ENCODE measurements at places on chromosomes 5 and 9.

GRCh38 chr5:173321886-173322285 lies 6.3 kb downstream of the STC2 start:
- no peak for DNase-seq

DNA sequence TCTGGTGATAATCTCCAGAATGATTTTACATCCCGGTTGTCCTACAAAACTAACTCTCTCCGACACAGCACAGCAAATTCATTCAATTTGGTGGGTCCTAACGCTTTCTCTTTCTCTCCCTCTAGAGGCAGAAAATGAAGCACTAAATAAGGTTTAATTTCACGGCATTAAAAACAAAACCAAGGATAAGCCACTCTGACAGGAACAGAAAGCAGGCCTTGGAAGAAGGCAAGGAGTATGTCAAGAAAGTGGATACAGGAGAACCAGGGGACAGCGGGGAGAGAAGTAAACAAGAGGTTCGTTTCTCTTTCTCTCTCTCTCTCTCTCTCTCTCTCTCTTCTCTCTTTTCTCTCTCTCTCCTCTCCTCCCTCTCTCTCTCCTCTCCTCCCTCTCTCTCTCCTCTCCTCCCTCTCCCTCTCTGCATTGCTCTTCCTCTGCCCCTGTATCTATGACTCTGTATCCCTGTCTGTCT lies 49.8 kb downstream of the EBF1 start:
- DNase-seq, result no peak

GRCh38 chr5:61817472-61818326 lies 485.6 kb downstream of the ZSWIM6 start:
- DNase-seq, result no peak

DNA sequence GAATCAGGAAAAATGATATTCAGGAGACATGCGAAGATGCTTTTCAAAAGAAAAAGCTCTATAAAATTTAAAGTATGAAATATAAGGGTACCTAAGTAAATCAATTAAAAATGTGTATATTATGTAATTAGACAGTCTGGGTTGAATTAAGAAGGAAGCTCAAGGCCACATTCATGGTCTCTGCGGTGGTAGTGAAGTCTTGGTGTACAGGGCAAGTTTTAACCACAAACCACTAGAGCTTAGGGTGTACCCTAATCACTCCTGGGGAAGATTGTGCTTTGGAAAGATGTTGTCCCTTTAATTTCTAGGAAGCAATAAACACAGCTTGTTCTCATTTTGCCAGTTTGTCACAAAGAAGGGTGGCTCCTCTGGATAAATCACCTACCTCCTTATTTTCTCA lies 287.2 kb upstream of the ZNF608 start:
- DNase-seq, result no peak

DNA sequence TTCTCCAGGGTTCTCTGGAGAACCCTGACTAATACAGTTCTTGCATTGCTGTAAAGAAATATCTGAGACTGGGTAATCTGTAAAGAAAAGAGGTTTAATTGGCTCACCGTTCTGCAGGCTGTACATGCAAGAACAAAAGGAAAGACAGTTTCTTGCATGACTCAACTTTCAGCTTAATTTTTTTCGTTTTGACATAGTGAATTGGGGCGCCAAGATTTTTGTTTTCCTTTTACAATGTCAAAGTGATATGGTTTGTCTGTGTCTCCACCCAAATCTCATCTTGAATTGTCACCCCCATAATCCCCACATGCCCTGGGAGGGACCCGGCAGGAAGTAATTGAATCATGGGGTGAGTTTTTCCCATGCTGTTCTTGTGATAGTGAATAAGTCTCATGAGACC lies 11.8 kb upstream of the CRHBP start:
- no peak for DNase-seq
